ENCODE measurements at places on chromosomes 3 and 15. TPM values are rescaled to one million over a fixed set of nuclear protein-coding genes. Genes with fewer than 3 reads are reported as not detected.

- DNase-seq: no peak
- no peak overlapping the region for H3K4me3 ChIP-seq
- H3K4me1 ChIP-seq: no peaks in the 10 kb centered on the region
- H3K27ac ChIP-seq: no peak overlapping the region
These were observed 72.9 kb upstream of the NDN start for GRCh38 chr15:23760024-23760423.

DNA sequence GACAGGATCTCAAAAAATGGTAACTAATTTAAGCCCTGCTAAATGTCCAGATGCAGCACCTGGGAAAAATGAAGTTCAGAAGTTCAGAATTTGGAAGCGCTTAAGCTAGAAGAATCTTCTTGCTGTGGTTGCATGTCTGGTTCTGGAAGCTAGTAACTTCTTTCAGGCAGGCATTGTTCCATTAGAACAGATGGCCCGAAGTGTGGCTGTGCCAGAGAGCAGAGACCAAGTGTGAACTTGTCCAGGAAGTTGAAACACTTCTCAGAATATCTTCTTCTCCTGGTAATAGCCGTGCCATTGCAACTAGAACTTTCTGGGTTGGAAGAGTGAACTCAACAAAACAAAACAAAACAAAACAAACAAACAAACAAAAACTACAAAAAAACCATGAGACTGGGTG, 80.0 kb downstream of the MITF start:
- no peaks in the 10 kb centered on the region for H3K36me3 ChIP-seq
- H3K4me3 ChIP-seq: no peak overlapping the region
- no peaks in the 10 kb centered on the region for H3K27me3 ChIP-seq
- no peak overlapping the region for H3K27ac ChIP-seq

The ADPRH gene
- 6.0 TPM for total RNA-seq

- DNase-seq: peak; percentile 11
- H3K27ac ChIP-seq: no peak overlapping the region
- no peak overlapping the region for H3K4me3 ChIP-seq
- no peaks in the 10 kb centered on the region for H3K4me1 ChIP-seq
These were observed 68.5 kb downstream of the TMCO5A start for GRCh38 chr15:38002883-38003477.

The PRSS50 gene
- total RNA-seq: not detected

GRCh38 chr3:53078656-53079055, 32.8 kb upstream of the SFMBT1 start:
- no peaks in the 10 kb centered on the region for H3K36me3 ChIP-seq
- no peak overlapping the region for H3K27ac ChIP-seq
- no peak overlapping the region for H3K4me3 ChIP-seq
- DNase-seq: no peak
- H3K4me1 ChIP-seq: peaks cover 2% of the 10 kb centered on the region

- peaks cover 22% of the 10 kb centered on the region for H3K4me1 ChIP-seq
- no peak overlapping the region for H3K27ac ChIP-seq
- H3K4me3 ChIP-seq: no peak overlapping the region
- DNase-seq: no peak
- no peaks in the 10 kb centered on the region for H3K27me3 ChIP-seq
These were observed 58.3 kb downstream of the SLCO3A1 start for GRCh38 chr15:91911844-91912243.

DNA sequence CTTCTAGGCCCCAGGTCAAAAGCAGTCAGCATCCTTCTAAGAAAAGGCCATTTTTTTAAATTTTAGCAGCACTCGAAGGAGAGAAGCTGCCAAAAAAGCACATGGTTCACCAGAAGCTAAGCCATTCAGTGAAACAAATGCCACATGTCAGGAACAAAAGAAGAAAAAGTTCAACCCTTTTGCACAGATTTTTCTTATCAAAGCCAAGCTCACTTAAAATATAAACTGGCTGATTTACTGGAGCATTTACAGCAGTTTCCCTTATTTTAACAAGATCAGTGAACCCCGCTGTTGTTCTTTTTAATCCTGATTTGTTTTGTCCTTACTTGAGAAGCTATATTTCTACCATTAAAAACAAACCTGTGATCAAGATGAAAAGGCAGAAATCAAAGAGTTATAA, 46.5 kb upstream of the SYNPR start:
- no peak overlapping the region for H3K4me3 ChIP-seq
- no peaks in the 10 kb centered on the region for H3K4me1 ChIP-seq
- no peak overlapping the region for H3K27ac ChIP-seq
- no peaks in the 10 kb centered on the region for H3K27me3 ChIP-seq
- no peaks in the 10 kb centered on the region for H3K36me3 ChIP-seq

GRCh38 chr15:34246276-34246976, 21.6 kb downstream of the EMC4 start:
- peak overlapping the region; percentile 57 for H3K27ac ChIP-seq
- H3K4me3 ChIP-seq: no peak overlapping the region
- no peak for DNase-seq
- H3K36me3 ChIP-seq: peaks cover 9% of the 10 kb centered on the region
- peaks cover 11% of the 10 kb centered on the region for H3K4me1 ChIP-seq

- peaks cover 23% of the 10 kb centered on the region for H3K4me1 ChIP-seq
- no peaks in the 10 kb centered on the region for H3K27me3 ChIP-seq
- H3K27ac ChIP-seq: no peak overlapping the region
- H3K4me3 ChIP-seq: no peak overlapping the region
These were observed 44.7 kb downstream of the IFT57 start for GRCh38 chr3:108177536-108177935.

The ARGFX gene
- not detected for total RNA-seq

GRCh38 chr3:53570709-53571108, 76.3 kb downstream of the CACNA1D start:
- H3K4me3 ChIP-seq: no peak overlapping the region
- no peaks in the 10 kb centered on the region for H3K36me3 ChIP-seq
- H3K4me1 ChIP-seq: no peaks in the 10 kb centered on the region

Data from activated naive CD8-positive, alpha-beta T cell treated with anti-CD3 and anti-CD28 coated beads for 36 hours (primary cell).